ENCODE measurements at places on chromosomes 3 and 15.

GRCh38 chr15:26374806-26375205, 398.1 kb downstream of the GABRB3 start:
- no peak for DNase-seq

GRCh38 chr3:12959410-12959809, 113.8 kb downstream of the IQSEC1 start:
- no peak for DNase-seq

DNA sequence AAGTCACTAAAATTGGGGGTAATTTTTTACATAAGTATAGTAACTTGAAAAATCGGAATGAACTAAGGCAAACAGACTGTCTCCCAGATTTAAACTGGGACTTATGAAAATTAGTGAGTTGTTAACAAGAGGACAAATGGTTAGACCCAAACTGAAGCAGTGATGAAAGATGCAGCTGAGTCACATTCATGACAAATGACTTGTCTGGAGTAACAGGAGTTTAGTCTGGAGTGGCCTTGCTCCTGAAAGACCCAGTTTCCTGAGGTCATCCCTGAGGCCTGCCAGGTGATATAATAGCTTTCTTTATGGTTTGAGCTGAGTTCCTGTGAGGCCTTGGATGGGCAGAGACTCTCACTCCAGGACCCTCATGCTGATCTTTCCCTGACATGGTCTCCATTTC, 9.6 kb upstream of the CTDSPL start:
- DNase-seq: no peak

GRCh38 chr3:179642871-179643270, 10.0 kb upstream of the USP13 start:
- no peak for DNase-seq

DNA sequence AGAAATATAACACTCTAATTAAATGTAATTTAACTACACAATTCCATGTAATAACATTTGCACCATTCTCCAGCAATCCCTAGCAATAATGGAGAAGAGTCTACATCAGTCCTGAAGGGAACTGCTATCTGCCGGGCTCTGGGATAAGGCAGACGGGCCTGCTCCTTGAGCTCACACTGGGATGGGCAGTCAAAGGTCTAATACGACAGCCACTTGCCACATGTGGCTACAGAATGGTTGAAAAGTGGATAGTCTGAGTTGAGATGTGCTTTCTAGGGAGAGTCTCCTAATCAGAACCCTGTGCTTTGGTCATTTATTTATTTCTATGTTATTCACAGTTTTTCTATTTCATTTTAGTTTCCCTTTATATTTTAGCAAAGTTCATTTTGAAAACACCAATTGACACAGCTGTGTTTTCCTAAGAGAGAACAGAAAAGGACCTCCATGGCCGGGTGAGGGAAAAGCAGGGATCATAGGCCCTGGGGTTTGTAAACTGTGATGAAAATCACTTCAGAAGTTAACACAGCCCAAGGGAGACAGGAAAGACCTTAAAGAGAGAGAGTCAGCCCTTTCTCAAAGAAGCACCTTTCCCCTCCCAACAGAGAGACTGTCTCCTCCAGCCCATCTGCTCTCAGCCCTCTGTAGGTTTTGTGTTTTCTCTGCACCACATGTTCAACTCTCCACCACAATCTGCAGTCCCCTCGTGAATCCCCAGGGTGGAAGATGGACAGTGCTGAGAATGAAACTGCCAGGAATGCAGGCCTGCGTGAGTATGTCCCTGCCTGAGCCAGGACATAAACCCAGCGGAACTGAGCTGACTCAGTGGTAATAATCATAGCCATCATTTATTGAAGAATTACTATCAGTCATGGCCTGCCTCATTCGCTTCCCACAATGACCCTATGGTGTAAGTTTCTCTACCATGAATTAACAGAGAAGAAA, 11.6 kb downstream of the FSIP1 start:
- no peak for DNase-seq

DNA sequence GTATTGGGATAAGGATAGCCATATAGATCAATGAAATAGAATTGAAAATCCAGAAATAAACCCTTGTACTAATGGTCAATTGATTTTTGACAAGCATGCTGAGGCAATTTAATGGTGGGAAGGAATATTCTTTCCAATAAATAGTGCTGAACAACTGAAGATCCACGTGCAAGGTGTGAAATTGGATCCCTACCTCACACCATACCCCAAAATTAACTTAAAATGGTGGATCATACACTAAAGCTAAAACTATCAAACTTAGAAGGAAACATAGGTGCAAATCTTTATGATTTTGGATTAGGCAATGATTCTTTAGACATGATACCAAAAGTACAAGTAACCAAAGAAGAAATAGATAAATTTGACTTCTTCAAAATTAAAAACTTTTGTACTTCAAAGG, 22.1 kb upstream of the SYNM start:
- no peak for DNase-seq

DNA sequence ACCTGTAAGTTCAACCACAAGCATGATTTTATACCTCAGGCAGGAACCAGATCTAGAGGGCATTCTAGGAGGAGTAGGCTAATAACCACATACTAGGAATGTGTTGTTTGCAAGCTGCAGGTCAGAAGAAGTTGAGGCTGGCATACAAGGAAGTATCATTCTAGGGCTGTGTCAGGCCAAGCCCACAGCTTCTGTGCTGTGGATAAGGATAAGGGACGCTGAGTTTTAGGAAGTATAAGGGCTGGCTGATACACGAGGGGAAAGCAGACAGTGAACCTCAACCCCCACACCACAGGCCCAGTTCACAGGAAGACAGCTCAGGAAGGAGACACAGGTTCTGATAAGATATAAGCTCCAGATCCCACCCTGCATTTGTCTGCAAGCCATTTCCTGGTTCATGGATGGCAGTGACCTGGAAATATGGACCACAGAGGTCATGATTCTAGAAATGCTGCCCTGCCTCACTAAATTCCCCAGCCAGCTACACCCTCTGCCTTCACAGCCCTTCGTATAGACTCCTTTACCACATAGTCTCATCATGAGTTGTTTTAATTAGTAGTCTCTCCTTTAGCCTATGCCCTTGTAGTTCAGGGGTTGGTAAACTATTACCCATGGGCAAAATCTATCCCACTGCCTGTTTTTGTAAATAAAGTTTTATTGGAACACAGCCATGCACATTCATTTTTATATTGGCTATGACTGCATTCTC, 260.7 kb downstream of the OPA1 start:
- DNase-seq: no peak

- no peak for DNase-seq
Measured at GRCh38 chr3:154003649-154004048, 117.5 kb upstream of the ARHGEF26 start.

DNA sequence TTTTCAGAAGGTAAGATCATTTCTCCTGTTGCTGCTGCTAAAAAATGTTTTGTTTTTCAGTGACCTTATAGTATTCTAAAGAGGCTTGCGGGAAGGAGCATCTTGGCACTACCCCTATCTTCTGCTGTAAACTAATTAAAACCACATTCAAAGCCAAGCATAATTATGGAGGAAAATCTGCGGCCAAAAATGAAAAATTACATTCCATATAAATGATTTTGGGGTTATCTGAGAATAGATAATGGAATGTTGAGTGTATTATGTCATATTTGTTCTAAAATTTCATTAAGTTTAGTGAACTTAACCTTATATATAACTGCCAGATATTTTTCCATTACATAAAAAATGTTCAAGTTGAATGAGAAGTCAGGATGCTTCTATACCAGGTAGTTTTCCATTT, 170.4 kb upstream of the TMC3 start:
- DNase-seq: no peak

GRCh38 chr3:24225385-24225950, 269.2 kb downstream of the THRB start:
- DNase-seq: no peak

DNA sequence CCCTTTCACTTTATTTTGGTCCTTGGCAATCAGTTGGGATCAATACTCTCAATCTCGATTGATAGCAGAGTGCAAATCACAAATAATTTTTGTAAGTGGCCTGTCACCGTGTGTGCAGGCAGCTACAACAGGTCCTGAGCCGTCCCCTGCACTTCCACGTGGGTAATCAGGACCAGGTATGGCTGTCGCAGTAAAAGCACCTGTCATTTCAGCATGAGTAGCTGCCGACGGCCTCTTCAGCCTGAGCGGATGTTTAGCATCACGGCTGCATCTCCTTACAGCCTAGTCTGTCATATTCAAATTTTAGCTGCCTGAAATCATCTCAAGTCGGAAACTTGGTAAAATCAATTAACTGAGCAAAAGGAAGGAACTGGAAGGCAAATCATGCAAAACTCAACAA, 53.0 kb upstream of the FOXP1 start:
- DNase-seq: no peak

DNA sequence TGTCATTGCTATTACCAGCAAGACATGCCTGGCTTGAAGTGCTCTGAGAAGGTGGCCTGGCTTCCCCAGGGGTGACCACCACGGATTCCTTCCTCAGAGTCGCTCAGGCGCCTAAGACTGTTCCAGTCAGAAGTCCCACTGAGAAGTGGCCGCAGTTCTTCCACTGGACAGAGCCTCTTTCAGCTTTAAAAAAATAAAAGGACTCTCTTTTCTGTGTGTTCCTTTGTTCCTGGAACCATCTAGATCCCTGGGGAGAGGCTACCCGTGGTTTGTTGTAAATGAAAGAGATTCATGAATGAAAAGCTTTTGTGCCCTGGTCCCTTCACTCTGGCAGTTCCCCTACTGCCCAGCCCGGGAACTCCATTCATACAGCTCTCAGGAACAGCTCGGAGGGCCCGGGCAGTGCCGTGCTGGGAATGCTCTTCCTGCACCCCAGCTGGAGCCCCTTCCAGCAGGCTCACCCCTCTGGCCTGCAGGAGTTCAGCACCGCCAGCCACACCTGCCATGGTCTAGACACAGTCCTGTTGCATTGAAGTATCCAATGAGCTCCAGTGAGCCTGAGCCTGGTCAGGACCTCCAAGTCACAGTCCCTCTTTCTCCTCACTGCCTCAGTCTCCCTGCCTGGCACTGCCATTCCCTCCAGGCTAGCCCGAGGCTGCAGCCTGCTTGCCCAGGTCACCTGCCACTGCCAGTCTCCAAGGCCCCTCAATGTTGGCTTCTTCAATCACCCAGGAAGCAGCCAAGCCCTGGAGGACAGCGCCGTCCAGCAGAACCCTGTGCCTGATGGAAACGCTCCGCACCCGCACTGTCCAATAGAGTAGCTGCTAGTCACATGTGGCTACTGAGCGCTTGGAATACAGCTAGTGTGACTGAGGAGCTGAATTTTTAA, 75.4 kb downstream of the XXYLT1 start:
- DNase-seq: no peak

GRCh38 chr15:59230531-59231055, 23.9 kb downstream of the LDHAL6B start:
- no peak for DNase-seq

DNA sequence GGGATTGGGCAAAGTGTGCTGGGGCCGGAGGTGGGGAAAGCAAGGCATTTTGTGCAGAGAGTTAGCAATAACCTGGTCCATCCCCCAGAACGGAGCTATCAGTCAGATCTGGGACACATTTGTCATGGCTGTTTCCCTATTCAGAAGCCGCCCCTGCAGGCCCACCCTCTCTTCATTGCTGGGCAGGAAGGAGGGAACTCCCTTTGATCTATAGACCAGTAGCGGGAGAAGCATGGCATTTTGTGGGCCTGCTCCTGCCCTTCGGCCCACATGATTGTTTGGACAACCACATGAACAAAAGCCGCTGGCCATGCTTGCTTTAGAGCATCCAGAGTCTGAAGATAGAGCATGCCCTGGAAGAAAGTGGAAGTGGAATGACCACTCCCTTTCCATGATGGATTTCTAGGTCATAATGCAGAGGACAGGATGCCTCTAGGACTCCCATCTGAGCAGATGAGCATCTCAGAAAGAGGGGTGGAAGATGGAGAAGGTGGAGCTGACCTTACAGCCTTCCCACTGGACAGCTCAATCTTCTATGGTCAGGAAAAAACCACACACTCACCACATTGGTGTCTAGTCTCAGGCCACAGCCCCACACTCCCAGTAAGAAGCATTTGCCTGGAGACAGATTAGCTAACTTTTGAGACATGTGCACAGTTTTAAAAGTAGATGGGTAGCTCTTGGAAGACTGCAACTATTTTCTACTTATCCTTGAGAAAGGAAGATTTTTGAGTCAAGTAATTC, 11.9 kb upstream of the LRTM1 start:
- no peak for DNase-seq

- no peak for DNase-seq
Measured at GRCh38 chr3:183560607-183561006, 5.1 kb upstream of the KLHL6 start.

- peak; percentile 80 for DNase-seq
Measured at GRCh38 chr3:15633159-15633558, 31.6 kb downstream of the BTD start.

DNA sequence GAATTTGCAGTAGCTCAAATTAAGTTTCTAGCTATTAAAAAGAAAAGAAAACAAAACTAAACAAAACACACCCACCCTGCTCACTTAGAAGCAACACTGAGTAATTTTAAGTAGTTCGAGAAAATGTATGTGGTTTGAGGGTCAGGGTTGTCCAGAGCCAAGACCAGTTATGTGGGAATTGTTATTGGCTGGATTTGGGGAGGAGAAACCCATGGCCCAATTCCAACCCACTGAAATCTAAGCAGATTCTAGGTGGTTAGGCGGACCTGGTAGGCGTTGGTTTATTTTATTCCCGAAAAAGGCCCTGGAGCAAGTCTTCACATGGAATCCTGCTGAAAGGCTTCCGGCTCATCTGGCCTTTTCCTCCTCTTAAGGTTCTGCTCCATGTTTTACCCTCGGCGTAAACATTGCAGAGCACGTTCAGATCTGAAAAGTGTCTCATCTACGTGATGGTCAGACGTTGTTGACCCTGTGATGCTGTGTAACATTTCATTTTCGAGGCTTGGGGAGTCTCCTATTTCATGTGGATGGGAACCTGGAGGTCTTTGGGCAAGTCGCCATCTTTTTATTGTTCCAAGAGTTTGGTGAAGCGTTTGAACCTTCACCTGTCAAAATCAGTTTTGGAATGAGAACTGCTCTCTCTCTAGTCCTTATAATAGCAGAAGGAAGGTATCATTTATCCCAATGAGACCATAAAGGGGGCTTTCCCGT, 64.0 kb downstream of the FLNB start:
- no peak for DNase-seq

GRCh38 chr3:117149584-117149983, 440.0 kb downstream of the TUSC7 start:
- no peak for DNase-seq

DNA sequence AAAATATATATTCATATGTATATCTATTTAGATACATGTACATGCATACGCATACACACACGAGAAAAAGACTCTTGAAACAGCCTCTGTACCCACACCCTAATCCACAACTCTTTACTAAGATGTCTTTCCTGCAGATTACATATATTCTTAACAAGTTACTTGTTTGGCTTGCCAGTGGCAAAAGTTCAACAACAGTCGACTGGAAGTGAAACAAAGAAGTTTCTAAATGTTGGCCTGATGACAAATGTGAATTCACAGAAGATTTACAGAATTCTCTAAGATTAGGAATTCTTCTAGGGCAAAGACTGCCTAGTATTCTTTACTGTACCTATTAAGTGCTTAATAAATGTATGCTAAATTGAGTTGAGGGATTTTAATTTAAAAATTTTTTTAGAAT, 116.8 kb downstream of the CDIN1 start:
- no peak for DNase-seq

Data from cerebellar nuclear complex (tissue), 1 donor.